ENCODE measurements at places on chromosomes 16 and 17.

DNA sequence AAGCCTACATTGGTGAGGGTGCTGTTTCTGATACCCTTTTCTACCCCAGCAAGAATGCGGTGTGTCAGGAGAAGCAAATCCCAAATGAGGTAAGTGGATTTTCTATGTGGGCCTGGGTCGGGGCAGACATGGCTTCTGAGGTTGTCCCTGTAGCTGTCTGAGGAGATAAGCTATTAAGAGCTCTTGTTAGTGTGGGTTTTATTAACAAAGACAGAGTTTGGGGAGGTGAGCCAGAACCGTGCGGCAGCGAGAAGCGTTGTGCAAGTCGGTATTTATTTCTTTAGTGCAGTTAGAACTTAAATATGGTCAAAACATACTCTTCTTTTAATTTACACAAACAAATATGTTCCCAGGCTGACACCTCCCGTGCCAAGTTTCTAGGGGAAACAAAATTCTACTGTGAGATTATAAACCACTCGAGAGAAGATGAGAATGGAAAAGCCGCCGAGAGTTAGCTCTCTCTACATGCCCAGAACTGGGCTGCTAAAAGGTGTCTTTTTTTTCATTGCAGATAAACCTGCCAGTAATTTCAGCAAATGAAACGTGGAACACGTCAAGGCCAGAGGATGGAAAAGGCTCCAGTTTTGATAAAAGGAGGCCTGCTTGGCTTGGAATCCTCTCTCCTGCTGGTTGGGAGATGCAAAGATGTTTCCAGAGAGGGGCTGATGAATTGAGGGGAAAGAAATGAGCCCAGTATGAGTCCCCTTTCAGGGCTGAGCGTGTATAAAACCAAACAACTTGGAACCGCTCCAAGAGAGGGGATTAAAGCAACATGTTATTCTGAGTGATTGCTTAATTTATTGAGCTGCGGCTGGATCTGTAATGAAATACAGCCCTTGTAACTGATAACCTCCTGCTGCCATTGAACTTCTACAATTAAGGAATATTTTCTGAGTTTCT lies 254.6 kb downstream of the MRTFB start:
- DNase-seq = no peak

GRCh38 chr17:79919164-79919585 lies 79.9 kb upstream of the CBX4 start:
- no peak for DNase-seq

GRCh38 chr17:55433629-55434422 lies 12.2 kb upstream of the MMD start:
- DNase-seq = no peak

DNA sequence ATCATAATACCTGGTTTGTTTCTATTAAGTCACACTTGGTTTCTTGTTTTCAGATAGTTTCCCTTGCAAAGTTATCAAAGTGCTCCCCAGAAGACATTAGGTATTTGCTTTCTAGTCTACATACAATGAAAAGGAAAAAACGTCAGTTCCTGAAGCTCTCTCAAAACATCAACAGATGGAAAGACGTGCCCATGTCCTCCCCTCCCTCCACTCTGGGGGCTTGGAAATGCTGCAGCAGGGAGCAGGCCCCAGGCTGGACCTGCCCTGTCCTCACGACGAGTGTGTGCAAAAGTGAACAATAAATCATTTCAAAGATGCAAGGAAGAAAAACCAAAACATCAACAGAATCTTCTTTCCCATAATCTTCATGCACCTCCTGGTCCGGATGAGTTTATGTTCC lies 118.5 kb downstream of the USP22 start:
- no peak for DNase-seq

DNA sequence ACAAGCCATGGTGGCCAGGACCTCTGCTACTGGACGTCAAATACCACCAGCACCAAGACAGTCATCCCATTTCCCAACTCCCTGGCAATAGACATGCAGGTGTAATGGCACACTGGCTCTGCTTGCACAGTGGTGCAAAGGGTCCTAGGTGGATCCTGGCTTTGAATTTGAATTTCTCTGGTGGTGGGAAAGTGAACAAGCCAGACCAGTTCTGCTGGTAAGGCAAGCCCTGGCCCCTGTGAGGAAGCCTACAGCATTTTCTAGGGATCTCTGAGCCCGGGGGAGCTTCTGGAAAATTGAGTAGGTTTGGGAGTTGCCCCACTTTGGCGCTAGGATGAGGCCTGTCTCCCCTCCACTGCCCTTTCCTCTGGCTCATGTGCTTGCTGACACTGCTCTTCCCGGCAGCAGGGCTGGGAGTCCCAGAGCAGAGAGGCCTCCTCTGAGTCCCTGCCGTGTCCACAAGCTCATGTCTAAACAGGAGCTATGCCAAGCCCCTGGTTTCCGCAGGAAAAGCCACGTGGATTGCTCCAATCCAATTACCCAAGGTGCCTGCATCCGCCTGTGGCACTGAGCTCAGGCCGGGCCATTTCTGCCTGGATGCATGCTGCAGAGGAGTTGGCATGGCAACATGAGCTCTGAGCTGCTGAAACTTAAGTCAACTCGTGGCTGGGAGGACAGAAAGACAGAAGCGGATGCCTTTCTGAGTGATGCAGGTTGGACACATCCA lies 67.0 kb downstream of the PRMT7 start:
- no peak for DNase-seq

DNA sequence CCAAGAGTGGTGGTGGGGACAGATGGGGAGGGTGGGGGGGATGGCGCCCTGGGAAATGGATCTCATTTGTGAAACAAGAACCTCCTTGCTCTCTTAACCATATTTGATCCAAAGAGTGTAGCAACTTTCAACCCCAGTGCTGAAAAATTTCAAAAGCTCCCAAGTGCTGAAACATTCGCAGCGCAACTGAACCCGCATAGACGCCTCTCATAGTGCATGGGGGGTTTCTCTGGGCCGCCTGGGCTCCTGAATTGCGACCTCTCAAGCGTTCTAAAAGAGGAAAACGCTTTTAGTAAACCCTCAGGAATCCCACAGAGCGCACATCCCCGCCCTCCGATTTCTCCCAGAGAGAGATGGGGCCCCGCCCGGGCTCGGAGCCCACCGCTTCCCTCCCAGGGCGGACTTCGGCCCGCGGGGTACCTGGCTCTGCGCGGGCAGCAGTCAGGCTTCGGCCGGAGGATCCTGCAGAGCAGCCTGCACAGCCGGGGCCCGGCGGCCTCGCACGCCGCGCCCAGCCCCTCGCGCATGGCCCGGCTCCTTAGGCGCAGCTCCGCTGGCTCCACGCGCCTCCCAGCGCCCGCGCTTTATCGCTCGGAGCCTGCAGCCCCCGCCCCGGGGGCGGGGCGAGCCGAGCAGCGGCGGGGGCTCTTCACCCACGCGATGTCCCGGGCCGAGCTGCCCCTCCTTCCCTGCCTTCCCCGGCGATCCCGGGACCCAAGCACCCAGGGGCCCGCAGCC lies 7.0 kb downstream of the NOS2 start:
- peak; percentile 78 for DNase-seq

DNA sequence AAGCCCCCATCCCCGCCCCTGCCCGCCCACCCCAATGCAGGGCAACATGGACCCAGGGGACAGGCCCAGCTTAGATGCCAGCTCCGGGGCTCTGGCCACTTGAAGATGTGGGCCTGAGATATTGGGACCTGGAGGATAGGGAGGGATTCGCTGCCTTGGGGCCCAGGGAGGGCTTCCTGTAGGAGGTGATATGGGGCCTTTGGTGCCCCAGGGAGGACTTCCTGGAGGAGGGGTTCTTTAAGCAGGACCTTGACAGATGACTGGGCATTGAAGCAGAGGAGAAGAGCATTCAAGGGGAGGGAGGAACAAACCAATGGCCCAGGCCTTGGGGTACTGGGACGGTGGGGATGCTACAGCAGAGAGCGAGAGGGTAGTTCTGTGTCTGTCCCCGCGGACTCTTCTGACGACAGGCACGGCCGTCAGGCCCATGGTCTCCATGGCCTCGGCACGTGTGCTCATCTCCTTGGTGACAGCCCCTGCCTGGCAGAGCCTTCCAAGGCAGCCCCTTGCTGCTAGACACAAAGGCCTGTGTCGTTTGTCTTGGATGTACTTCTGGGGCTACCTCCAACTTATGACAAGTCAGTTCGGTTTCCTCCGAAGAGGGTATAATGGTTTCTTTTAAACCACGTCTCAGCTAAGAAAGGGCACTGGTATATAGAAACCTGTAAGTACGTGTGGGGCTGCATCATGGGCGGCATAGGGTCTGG lies 55.5 kb upstream of the ZC3H18 start:
- no peak for DNase-seq

GRCh38 chr17:72719206-72719577 lies 373.3 kb downstream of the SLC39A11 start:
- no peak for DNase-seq

DNA sequence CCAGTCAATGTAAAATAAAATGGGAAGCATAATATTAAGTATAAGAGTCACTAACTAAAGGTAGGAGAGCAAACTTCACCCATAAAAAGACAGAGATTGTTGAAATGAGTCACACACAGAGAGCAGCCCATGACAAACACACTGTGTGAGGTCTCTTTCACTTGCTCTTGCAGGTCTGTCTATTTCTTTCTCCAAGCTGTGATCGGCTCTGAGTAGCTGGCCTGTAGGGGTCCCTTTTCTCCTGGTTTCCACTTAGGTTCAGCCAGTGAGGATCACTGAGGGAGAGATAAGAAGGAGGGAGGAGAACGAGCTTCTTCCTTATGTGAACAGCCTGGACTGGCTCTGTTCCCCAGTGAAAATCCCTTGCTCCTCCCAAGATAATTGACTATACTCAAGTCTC lies 133.7 kb upstream of the HS3ST3A1 start:
- peak; percentile 83 for DNase-seq

All from islet precursor cell (in vitro differentiated cells).